ENCODE measurements at places on chromosomes 7 and 10.

- DNase-seq, result no peak
Measured at GRCh38 chr10:91575044-91575610, 57.7 kb downstream of the PPP1R3C start.

DNA sequence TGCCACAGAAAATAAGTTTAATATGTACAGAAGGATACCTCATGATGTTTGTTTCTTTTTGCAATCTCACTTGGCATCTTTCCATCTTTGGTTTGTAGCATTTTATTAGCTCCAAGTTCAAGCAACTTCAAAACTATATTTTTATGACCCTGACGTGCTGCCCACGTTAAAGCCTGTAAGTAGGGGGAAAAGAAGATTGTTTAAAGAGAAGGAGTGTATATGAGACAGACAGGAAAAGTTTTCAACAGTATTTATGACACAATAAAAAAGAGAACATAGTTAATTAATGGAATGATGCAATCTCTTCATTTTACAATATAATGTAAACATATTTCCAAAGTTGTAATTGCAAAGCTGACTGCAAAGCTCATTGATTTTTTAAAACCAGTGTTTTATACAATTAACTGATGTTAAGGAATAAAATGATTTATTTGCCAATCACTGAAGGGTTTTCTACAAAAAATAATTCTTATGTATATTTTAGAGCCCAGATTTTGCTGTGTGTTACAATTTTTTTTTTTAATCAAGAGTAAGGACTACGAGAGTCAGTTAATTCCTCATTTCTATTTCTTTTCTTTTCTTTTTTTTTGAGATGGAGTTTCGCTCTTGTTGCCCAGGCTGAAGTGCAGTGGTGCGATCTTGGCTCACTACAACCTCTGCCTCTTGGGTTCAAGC is 42.5 kb downstream of the ASZ1 start:
- DNase-seq, result no peak

DNA sequence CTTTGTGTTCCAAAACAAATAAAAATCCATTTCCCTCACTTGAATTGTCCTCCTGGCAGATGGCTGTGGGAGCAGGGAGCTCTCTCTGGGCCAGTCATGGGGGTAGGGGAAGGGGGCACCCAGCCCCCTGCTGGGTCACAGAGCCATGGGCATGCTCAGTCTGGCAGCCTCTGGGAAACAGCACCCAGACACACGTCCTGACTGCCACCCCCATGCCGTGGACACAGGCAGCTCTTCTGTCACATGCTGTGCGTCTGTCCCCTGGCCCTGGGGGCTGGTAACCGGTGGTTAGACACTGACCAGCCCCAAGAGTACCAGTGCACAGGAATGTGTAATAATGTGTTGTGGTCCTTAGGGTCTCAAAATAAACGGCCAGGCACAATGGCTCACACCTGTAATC is 47.0 kb downstream of the RASGEF1A start:
- no peak for DNase-seq

GRCh38 chr10:72334196-72334824 is 20.4 kb downstream of the DNAJB12 start:
- DNase-seq, result no peak

GRCh38 chr7:25615593-25615992 is 387.3 kb upstream of the NPVF start:
- no peak for DNase-seq

- DNase-seq, result no peak
Measured at GRCh38 chr10:115436999-115437398, 343.8 kb downstream of the ATRNL1 start.

DNA sequence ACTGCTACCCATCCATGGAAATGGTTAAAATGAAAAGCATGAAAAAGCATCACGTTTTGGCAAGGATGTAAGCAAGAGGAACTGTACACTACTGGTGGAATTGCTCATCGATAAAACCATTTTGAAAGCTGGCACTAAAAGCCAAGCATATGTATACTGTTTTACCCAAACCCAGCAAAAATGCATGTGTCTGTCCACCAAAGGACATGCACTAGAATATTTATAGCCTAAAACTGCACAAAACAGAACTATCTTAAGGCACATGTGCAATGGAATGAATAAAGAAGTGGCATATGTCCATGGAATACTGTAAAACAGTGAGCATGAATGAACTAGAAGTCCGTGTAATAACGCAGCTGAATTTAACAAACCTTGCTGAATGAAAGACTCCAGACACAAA is 22.9 kb downstream of the RBAK start:
- no peak for DNase-seq

DNA sequence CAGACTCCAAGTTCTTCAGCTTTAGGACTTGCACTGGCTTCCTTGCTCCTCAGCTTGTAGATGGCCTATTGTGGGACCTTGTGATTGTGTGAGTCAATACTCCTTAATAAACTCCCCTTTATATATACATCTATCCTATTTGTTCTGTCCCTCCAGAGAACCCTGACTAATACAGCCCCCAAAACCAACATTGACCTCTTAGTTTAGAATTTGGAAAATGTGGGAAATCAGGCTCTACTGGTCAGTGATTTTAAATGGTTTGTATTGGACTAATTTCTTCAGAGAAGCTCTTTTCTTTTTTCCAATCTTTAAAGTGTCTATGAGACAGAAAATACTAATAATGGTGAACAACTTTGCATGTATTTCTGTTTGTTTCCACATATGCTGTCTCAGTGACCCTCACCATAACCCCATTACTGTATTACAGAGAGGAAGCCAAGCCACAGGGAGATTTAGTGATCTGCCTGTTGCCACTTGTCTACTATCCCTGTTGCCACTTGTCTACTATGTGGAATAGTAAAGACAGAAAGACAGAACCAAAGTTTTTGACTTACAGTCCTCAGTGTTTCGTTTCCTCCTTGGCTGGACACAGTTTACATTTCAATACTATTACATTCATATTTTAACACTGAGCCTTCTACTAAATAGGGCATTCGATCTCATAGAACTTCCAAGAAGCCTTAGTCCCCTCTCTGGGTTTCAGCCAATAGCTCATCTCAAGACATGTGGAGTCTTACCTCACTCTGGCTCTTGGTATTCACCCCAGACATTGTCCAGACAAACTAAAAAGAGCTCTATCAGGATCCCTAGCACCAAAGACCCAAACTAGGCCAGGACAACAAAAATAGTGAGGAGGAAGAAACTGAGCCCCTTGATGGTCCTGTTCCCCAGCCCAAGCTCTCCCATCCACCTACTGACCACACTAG is 121.0 kb downstream of the AKR1D1 start:
- no peak for DNase-seq

DNA sequence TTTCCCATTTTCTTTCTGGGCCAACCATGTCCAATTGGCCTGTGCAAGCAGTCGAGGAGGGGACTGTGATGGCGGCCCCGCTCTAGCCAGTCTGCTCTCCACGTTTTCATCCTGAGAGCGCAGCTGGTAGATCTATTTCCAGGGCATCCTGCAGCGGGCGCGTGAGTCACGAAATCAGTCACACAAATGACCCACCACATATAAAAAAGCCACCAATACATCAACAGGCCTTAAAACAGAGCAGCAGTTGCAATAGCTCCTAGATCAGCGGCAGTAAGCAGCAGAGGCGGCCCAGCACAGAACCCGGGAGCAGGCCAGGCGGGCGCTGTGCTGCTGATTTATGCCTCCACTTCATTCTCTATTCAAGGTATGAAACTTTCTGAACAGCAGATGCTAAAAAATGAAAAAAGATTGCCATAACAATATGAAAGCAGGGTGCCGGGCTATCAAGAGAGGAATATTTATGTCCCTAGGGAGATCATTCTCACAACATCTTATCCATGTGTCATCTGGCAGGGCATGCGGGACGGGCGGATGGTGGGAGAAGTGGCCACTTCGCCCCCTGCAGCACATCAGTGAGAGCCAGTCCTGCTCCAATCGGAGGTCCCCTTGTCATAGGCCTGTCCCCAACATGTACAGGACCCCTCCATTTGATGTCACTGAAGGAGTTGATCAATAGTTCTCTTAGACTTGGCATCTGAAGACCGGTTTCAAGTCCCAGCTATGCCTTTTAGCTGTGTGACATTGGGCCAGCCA is 98.0 kb upstream of the GPR26 start:
- no peak for DNase-seq
